Stimulated activated CD4-positive, alpha-beta T cell treated with anti-CD3 and anti-CD28 coated beads, TNF-alpha, amount 100 ng/mL, for 4 hours (primary cell): ENCODE measurements at places on chromosomes 12 and 14.

- no peak for DNase-seq
Observed at GRCh38 chr14:61838661-61839245, 76.5 kb downstream of the SNAPC1 start.

- no peak for DNase-seq
Observed at GRCh38 chr14:105281371-105282097, 19.3 kb downstream of the BRF1 start.

DNA sequence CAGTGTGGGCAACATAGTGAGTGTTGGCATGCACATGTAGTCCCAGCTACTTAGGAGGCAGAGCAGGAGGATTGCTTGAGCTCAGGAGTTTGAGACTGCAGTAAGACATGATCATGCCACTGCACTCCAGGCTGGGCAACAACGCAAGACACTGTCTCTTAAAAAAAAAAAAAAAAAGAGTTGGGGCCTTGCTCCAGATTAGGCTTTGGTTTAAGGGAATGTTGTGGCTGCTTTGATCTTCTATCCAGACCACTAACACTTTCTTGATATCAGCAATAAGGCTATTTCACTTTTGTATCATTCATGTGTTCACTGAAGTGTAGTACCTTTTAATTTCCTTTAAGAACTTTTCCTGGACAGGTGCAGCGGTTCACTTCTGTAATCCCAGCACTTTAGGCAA lies 2.8 kb upstream of the FITM1 start:
- DNase-seq = no peak

GRCh38 chr12:80539029-80539428 lies 95.0 kb downstream of the PTPRQ start:
- DNase-seq = no peak

- no peak for DNase-seq
Observed at GRCh38 chr12:93856611-93857010, 179.4 kb downstream of the CRADD start.
